Activated CD8-positive, alpha-beta memory T cell treated with anti-CD3 and anti-CD28 coated beads for 1 hour (primary cell): ENCODE measurements at places on chromosomes 2 and 18.

DNA sequence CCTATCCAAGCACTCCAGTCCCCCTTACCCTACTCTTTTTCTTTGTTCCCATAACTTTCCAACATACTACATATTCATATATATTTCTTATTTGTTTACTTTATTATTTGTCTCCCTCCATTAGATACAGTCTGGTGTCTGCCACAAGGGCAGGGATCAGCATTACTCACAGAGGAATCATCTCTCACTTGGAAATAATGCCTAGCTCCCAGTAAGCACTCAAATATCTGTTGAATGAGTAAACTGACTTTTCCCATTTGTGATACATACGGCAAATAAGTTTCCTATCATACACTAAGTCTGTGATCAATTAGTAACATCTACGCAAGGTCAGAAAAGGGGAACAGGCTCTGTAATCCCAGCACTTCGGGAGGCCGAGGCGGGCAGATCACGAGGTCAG lies 18.7 kb downstream of the C1D start:
- no peak for DNase-seq

DNA sequence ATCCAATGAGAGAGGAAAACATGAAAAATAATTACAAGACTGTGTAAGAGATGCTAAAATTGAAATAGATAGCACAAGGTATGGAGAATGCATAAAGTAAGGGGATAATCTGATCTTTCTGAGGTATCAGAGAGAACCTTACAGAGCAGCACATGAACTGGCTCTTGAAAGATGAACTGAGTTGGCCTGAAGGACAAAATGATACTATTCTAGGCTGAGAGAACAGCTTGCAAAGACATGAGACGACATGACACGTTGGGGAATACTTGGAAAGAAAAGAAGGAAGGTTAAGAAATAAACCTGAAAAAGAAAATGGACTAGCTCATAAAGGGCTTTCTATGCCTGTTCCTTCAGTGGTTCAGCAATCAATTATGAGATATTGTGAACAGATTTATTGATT lies 152.7 kb upstream of the MYO3B start:
- no peak for DNase-seq

DNA sequence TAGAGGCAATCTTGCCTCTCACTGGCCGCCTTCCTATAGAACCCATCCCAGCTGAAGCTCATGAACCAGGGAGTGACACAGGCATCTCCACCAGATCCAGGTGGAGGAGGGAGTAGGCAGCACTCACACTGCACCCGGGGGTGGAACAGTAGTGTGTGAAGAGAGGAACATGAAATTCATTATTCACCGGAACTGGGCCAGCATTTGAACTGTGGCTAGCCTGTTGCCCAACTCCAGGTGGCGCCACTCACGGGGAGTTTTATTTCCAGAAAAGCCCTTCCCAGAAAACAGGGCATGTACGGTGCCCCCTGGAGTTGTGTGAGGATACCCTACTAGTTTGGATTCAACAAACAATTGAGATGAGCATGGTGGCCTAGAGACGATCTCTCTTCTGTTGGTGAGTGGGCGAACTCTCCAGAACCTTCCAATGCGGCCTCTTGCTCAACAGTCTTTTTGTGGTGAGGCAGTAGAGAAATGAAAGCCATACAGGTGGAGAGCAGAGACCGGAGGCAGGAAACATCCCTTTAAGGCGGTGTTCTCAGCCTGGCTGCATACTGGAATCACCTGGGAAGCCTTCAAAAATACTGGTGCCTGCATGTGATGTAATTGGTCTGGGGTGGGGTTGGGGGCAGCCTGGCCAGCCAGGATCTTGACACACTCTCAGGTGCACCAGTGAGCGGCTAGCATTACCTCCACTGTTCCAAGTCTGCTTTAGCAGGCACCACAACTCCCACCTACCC lies 73.5 kb upstream of the NEDD4L start:
- DNase-seq: no peak

- DNase-seq: no peak
Observed at GRCh38 chr2:181998891-181999654, 13.4 kb downstream of the PPP1R1C start.

DNA sequence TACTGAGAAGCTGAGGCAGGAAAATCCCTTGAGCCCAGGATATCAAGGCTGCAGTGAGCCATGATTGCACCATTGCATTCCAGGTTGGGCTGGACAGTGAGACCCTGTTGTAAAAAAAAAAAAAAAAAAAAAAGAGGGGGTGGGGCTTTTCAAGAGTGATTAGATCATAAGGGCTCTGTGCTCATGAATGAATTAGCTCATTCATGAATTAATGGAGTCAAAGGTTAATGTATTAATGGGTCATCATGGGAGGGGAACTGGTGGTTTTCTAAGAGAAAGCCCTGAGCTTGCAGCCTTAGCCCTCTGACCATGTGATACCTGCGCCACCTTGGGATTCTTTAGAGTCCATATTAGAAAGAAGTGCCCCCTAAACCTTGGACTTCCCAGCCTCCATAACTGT lies 4.5 kb downstream of the SLC19A3 start:
- no peak for DNase-seq

DNA sequence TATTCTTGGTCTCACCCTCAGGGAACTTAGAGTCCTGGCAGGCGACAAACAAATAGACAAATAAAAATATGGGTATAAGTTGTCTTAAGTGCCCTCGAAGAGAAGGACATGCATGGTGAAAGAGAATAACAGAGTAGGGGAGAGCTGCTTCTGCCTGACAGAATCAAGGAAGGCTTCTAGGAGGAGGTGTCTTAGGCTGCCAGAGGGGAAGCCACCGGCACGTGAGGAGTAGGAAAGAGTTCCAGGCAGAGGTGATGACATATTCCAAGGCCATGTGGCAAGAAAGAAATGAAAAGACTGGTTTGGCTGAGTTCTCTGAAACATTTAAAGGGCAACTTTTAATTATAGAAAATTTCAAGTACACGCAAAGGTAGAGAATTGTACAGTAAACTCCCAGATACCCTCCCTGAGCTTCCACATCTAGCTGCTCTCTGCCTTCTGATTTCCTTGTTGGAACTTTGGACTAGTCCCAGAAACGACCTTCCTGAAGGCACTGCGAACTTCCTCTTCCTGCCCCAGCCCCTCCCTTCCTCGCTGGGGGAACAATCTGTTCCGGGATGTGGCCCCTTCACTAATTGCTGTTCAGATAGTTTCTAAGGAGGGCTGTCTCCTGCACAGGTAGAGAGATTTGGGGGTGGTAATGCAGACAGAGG lies 91.7 kb downstream of the DYSF start:
- no peak for DNase-seq

- no peak for DNase-seq
Observed at GRCh38 chr2:231883468-231883881, 42.7 kb downstream of the NPPC start.

DNA sequence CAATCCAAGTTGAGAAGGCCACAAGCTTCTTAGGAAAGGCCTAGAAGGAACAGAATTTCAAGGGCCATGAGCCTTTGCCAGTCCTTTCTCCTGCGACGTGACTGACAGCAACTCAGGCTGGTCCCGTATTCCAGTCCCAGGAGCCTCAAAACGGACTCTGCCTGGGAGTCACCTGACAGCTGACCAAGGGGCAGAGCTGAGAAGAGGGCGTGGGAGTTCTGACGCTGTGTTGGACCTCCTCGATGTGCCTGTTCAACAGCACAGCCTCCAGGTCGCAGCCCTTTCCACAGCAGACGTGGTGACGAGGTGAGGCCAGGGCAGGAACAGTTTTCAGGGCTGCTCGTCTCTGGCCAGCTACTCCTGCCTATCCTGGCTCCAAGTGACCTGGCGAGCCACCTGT lies 37.6 kb downstream of the CENPO start:
- no peak for DNase-seq

DNA sequence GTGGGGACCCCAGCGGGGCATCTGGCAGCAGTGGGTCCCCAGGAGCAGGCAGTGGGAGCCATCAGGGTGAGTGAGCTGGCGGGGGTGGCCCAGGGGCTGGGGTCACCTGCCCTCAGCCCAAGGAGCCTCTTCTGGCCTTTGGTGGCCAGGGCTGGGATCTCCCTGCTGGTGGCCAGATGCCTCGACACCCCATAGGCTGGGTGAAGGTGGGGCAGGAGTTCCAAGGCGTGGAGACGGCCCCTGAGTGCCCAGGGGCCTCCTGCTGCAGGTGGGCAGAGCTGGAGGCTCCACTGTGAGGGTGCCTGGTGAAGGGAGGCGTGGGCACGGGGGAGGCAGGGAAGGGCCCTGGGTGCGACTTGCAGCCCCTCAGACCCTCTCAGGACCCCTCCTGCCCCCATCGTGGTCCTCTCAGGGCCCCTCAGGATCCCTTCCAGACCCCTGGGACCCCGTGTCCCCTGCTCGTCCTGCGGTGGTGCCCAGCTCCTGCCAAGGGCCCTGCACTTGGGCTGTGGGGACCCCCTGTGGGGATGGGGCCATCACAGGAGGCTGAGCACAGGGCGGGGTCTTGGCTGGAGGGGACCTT lies 5.0 kb upstream of the GPR35 start:
- DNase-seq: no peak

DNA sequence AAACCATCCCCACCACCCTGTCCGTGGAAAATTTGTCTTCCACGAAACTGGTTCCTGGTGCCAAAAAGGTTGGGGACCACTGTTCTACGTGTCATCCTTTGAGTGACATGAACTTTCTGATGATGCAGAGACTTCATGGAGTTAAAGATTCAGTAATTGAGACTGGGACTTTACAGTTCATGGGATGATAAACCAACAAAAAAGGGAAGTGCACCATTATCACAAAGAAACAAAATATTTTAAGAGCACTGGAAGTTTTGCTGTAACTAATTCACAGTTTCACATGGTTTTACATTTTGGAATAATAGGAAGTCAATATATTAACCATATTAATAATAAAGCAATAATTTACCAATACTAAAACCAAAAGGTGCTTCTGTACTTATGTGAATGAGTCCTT lies 126.8 kb downstream of the AQP4 start:
- no peak for DNase-seq

- DNase-seq: no peak
Observed at GRCh38 chr18:42929857-42930256, 185.6 kb downstream of the RIT2 start.

DNA sequence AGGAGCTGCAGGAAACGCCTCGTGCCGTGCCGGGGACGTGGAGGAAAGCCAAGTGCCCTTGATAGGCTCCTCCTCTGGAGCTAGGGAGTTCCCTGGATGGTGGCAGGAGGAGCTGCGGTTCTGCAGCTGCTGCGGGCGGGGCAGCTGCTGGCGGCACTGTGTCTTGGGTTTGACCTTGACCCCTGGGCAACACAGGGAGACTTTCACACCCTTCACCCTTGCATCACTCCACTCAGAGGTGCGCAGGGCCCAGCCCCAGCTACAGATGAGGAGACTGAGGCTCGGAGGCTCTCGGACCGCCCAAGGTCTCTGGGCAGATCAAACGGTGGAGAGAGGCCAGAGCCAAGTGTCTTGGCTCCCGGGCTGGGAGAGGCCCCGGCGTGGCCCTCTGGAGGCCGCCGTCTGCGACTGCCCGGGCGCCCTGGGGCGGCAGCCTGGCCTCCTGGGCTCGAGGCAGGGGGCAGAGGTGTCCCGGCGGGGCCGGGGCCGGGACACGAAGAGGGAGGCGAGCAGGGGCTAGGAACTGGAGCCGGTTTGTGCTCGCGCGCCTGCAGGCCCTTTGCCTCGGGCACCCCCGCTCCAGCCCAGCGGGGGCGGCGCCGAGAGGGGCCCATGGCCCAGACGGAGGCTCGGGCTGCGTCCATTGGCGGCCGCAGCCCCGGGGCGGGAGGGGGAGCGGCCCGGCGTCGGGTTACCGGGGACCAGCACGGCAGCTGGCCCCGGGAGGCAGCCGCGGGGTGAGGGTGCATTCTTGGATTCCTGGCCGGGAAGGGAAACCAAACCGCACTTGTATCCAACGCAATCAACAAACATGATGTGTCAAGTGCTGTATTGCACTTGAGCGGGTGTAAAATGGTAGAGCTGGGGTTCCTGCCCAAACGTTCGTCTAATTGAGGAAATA lies 129.6 kb upstream of the SLC1A4 start:
- no peak for DNase-seq

DNA sequence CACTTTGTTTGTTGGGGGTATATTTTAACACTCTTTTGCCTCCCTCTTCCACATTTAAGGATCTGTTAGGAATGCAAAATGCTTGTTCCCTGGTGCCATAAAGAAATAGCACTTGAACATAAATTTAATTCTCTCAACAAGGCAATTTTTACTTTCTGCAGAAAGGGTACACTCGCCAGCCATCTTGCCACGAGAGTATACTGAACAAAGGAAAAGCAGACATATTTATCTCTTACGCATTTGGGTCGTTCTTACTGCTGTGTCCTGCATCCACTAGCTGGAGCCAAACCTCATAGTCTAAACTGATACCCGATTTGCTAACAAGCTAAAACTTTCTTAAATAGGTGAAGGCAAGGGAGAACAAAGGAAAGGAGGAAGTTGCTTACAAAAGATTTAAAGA lies 129.5 kb downstream of the B3GNT2 start:
- DNase-seq: no peak

DNA sequence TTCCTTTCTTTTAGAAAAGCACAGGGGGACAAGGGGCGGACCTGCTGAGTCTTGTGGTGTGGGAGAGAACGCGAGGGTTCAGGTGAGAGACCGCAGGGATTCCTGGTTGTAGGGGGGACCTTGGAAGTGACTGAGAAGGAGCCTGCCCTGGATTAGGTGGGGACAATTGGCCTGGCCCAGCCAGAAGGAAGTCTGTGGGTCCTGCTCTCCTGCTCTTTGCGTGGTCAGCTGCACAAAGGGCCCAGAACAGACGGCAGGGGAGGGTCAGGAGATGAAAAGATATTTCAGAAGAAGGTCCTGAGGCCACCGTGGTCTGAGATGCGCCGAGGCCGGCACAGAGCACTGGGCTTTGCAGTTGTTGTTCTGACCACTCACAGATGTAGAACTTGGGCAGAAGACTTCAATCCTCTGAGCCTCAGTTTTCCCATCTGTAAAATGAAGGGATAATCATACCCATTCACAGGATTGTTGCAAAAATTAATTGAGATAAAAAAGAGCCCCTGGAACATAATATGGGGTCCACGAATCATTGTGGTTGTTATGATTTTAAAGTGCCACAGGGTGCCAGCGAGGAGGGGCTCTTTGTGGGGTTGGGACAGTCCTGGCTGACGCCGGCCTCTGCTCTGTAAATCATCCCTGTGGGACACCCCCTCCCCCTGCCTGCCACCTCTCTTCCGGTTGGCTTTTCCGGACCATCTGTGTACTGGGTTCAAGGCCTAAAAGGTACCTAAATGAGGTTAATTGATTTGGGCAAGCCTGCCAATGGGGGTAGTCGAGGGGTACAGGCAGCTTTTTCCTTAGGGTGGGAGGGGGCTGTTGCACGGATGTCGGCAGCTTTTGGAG lies 1.8 kb downstream of the LPIN1 start:
- no peak for DNase-seq

DNA sequence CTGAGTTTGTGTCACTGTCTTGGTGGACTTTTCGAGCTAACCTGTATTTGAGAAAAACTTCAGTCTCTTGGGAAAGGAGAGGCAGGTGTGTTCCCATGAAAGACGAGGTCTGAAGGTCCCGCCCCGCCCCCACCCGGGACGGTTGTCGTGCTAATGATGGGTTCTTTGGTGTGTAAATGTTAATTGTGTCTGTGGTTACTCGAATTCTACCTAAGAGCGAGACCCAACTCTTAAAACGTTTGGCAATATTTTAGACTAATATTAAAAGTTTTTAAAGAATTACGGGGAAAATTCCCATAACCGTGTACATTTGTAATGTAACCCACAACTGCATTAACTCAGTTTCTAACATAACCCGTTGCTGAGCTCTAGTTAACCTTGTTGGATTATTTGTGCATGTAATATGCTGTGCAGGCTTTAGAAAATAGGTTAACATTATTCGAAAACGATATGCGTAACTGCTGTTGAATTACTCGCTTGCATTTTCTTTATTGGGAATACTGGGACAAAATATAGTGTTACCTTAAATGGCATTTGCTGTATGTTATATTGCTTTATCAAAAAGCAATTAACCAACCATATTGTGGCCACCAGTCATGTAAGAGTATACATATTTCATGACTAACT lies 833 bp downstream of the EPB41L5 start:
- no peak for DNase-seq
